Colonic mucosa (tissue), 4 donors: ENCODE measurements at places on chromosomes 11 and 22. TPM values are rescaled to one million over a fixed set of nuclear protein-coding genes. Genes with fewer than 3 reads are reported as not detected.
A peak's percentile ranks its signal among the peaks of the same experiment; 100 is the strongest.

Gene CABP4
- 0.20 TPM for total RNA-seq

Gene MS4A1
- 0.96 TPM for total RNA-seq

Gene FGF4
- total RNA-seq = not detected

Gene TBX1
- 0.80 TPM for total RNA-seq

Gene OR52A1
- total RNA-seq = not detected

DNA sequence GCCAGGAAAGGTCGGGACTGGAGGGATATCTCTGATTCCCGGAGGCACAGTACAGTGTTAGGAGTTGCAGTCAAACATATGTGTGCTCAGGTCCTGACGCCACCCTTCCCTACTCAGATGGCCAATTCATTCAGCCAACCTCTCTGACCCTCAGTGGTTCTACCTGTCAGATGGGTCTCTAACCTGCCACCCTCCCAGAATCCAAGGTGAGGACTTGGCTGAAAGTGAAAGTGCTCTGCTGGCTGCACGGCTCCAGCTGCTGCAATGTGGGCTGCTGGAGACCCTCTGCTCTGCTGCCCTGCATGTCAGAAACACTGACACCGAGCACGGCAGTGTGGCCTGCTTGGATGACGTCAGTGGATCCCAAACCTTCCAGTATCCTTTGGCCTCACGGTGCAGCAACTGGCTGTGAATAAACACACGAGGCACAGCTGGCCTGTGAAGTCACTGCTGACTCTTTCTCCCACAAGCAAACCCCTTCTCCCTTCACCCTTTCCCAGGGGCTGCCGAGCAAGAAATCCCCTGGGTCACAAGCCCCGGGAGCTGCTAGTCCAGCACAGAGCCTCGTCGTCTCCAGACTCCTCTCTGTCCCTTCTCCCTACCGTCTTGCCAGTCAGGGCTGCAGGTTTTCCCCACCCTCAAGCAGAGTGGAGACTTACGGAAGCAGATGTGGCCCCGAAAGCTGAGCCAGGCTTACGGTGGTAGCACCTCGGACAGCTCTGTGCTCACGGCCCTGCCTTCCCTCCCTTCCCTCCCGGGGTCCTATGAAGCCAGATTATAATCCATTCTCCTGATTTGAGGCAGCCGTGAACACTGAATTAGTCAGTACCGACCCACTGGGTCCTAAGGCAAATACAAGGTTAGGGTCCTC, 24.3 kb downstream of the KIAA0930 start:
- no peak overlapping the region for H3K27ac ChIP-seq
- no peak for DNase-seq
- H3K36me3 ChIP-seq = no peaks in the 10 kb centered on the region
- H3K4me1 ChIP-seq = no peaks in the 10 kb centered on the region

DNA sequence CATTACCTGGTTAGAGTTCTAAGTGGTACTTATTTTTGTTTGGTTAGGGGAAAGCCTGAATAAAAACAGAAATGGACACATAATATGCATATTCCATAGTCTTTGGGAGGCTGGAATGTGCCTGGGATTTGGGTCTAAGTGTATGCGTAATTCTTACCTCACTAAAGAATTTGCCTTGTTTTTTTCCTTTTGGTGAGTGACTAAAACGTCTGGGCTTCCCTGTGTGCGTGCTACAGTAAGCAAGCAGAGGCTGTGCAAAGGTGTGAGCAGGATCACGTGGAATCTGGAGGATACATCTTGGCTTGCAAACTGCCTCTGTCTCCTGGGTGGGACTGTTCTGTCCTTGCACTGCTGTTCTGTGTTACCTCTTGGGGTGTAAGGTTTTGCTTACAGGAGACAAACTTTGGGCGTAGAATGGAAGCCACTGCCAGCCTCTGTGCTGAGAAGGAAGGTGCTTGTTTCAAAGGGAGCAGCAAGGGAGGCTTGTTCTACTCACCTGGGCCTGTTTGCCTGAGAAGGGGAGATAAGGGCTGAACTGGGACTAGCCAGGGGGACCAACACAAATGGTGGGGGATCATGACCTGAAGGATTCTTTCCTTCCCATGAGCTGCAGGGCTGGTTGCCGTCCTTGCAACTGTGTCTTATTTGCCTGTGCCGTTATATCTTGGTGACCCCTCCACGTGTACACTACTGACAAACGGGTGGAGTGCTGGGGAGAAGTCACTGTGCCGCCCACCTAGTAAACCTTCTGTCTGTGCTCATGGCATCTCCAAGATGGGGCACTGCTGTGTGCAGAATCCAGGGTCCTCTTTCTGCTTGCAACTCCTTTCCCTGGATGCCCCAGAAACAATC, 4.5 kb downstream of the NEAT1 start:
- DNase-seq = peak; percentile 70
- H3K4me3 ChIP-seq = peak overlapping the region; percentile 72
- peak overlapping the region; percentile 100 for H3K27ac ChIP-seq
- no peaks in the 10 kb centered on the region for H3K36me3 ChIP-seq
- H3K27me3 ChIP-seq = no peaks in the 10 kb centered on the region
- H3K4me1 ChIP-seq = peaks cover 1% of the 10 kb centered on the region

- no peak for DNase-seq
- H3K27me3 ChIP-seq = no peaks in the 10 kb centered on the region
- no peaks in the 10 kb centered on the region for H3K36me3 ChIP-seq
- H3K4me3 ChIP-seq = no peak overlapping the region
- H3K27ac ChIP-seq = no peak overlapping the region
Measured at GRCh38 chr11:128398517-128399250, 188.7 kb downstream of the ETS1 start.

DNA sequence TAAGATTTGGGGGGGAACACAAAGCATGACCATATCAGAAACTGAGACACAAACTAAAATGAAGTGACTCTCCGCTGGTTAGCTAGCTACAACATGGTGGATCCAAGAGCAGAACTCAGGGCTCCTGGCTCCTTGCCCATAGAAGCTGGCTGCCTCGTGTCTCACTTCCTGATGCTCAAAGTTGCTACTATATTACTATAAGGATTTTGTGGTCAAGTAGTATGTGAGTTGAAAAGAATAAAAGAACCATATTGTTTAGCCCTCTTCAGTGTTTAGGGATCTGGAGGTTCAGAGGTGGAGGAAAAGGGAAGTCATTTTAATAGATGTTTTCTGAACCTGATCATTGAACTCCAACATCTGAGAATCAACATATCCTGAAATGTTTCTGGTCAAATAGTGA, 16.9 kb upstream of the SIK2 start:
- no peak overlapping the region for H3K27ac ChIP-seq
- no peaks in the 10 kb centered on the region for H3K4me1 ChIP-seq
- no peaks in the 10 kb centered on the region for H3K36me3 ChIP-seq

- H3K36me3 ChIP-seq = peaks cover 23% of the 10 kb centered on the region
- DNase-seq = no peak
- H3K27me3 ChIP-seq = no peaks in the 10 kb centered on the region
- H3K4me1 ChIP-seq = no peaks in the 10 kb centered on the region
- no peak overlapping the region for H3K4me3 ChIP-seq
Measured at GRCh38 chr22:20807315-20807752, 33.4 kb downstream of the SERPIND1 start.

DNA sequence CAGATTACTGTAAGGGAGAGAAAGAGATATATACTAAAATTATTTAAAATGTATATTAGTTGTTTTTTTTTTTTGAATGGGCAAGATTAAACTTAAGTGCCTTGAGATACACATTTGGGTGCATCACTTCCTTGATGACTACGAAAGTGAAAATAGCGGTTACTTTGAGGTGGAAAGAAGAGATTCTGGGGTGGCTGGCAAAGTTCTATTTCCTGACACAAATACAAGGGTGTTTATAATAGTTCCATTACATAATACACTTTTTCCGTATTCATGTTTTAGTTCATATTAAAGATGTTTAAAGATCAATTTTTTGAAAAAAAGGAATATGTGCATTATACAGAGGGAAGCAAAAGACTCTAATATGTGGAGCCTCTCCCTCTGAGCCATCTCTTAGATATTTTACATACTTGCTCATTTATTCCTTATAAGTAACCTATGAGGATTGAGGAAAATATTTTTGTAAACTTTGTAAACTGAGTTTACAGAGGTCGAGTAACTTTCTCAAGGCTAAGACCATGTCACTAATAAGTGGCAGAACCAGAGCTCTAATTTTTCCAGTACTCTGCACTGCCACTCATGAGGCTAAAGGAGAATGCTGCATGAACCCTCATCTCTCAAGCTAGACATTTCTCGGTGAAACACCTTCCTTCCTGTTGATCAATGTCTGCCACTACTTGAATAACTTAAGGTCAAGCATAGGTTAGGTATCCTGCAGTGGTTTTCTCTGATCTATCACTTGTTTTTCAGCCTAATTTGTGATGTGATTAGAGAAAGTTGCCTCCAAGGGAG, 58.6 kb downstream of the DDIAS start:
- DNase-seq = no peak
- H3K27me3 ChIP-seq = no peaks in the 10 kb centered on the region
- H3K4me3 ChIP-seq = no peak overlapping the region
- H3K4me1 ChIP-seq = no peaks in the 10 kb centered on the region
- no peaks in the 10 kb centered on the region for H3K36me3 ChIP-seq
